HuH-7.5 (cell line): ENCODE measurements at places on chromosomes 13 and 19.
A peak's percentile ranks its signal among the peaks of the same experiment; 100 is the strongest.

DNA sequence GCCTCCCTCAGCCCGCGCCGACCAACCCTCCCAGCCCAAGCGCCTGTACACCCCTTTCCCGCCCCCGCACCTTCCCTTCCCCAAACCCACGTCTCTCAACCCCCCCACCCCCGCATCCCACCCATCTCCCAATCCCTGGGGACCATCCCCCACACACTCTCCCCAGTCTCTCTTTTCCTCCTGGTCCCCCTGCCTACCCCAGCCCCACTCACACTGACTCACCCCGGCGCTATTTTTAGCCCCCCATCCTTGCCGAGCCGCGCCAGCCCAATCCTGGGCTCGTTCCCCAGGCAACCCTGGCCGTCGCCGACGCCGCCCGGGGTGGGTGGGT, 11.7 kb downstream of the CIC start:
- peak; percentile 63 for DNase-seq

- DNase-seq: no peak
Measured at GRCh38 chr13:41969072-41969471, 8.2 kb upstream of the VWA8 start.

- DNase-seq: no peak
Measured at GRCh38 chr13:40376867-40377535, 289.4 kb downstream of the FOXO1 start.

DNA sequence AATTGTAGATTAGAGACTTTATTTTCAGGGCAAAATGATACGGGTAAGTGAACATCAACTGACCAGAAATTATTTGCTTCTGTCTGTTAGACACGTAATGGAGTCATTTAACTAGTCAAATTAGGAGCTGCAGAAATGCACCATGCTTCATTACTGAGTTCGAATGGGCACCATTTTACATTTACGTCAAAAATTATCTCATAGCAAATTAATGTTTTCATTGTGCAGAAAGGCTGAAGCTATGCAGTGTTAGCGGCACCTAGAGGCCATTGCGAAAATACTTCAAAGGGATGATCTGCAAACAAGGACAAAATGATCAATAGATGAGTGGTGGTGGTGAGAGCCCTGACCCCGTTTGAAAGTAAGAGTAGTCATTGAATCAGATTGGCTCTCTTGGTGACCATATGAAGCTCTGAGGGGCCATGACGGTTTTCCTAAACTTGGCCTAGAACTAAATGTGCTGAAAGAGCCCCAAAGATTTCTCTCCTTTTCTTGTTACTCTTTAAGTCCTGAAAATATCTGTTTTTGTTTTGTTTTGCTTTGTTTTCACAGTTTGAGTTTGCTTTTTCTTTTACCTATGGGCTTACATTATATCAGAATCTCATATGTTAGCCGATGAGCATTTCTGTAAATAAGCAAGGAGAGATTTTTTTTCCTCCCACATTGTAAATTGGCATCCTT, 277.9 kb downstream of the ZNF536 start:
- peak; percentile 55 for DNase-seq

DNA sequence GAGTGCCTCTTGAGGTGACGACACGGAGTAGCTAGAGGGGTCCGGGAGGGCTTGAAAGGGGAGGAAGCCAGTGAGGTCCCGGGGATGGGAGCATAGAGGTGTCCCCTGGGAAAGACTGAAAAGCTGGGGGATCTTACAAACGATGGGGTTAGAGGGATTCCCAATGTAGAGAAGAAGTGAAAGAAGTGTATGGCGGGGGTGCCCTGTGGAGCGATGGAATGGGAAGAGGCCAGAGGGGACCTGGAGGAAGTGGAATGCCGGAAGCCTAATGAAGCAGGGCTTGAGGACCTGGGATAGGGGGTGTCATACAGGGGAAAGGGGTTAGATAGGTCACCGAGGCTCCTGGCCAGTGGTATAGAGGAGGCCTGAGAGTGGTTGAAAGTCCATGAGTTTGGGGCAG, 580 bp downstream of the AP2A1 start:
- no peak for DNase-seq

DNA sequence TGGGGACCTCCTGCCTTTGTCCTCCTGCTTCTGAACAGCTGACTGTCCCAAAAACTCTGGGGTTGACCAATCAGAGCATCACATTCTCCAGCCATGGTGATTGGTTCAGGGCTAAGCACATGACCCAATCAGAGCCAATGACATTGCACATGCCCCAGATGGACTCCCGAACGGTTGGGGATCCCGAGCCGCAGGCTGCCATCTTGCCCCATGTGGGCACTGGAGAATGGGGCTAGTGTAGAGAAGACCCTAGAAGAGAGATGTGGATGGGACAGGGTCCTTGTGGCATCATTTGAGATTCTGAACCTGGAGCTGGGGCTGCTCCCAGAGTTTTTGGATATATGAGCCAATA, 31.3 kb upstream of the PEPD start:
- no peak for DNase-seq

GRCh38 chr19:39558624-39559117, 18.7 kb upstream of the EID2 start:
- no peak for DNase-seq

DNA sequence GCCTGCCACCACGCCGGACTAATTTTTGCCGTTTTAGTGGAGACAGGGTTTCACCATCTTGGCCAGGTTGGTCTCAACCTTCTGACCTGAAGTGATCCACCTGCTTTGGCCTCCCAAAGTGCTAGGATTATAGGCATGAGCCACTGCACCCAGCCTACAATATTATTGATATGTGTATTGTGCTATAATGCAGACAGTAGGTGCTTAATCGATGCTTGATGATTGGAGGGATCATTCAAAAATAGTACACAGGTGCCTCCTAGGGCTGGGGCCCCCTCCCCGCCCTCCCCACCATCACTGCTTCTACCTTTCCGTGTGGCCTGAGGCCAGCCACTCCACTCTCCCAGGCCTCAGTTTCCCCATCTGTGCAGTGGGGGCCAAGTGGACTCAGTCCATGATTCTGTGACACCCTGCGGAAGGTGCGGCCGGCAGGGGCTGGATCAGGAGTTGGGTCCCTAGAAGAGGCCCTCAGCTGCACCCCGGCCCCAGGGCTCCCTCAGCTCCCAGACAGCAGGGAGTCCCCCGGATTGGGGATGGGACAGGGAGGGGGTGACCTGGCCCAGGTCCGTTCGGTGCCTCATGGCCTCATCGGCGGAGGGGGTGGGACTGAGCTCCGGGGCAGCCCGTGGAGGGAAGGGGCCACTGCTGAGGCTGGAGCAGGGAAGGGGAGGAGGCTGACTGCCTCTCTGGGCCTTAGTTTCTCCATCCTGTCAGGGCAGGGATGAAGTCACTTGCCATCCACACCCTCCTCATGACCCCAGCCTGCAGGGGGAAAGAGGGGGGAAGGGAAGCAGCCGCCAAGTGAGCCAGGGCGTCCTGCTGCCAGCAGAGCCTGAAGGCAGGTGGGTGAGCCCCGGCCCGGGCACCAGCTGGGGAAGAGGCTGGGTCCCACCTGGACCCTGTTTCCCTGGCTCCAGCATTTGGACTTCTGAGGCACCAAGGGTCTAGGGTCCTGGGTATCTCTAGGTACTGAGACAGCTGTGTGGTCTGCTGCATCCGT, 1.2 kb downstream of the ADAMTSL5 start:
- DNase-seq: no peak

DNA sequence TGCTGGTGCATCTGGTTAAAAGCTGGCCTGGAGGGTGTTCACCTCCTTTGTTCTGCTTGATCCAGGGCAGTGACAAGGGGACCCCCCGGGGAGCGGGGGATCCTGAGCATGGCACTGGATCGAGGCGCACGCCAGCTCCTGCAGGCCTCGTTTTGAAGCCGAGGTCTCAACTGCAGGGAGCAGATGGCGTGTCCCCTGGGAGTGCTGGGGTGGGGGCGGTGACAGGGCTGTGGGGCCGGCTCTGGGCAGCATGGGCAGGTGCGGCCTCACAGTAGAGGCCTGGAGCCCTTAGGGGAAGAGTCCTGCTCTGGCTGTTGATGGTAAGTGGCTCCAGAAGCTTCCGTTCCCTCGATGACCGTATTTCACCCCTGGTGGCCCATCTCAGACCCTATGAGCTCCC, 51.8 kb downstream of the CRTC1 start:
- DNase-seq: no peak

GRCh38 chr13:98347756-98348155, 170.7 kb upstream of the RNF113B start:
- no peak for DNase-seq

DNA sequence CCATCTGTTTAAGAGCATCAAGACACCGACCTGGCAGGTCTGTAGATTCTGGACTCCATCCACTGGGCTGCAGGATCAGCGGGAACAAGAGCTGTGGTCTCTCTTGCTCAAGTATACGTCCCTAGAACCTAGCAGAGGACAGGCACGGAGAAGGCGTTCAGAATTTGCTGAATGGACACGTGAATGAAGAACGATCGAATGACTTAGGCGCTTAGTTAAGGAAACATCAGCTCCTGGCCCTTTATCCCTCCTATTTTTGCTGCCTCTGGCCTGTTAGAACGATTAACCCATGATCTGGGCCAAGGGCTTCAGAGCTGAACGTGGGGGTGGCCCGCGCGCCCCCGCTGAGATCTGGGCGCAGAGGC, 953 bp downstream of the DZIP1 start:
- no peak for DNase-seq

DNA sequence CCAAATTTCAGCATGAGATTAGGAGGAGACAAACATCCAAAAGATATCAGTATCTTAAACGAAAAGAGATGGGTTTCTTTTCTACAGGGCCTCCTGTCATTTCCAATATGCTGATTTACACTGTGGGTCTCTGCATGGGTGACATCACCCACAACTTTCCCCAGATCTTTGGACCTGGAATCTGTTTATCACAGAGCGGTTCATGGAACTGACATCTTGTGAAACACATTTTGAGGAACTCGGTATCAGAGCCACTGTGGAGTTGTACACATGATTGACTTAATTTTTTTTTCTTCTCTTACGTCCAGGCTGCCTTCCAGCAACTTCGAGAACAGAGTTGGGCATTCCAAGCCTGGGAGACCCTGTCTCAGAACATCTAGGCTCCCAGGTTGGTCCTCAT, 80.2 kb upstream of the SERP2 start:
- no peak for DNase-seq

DNA sequence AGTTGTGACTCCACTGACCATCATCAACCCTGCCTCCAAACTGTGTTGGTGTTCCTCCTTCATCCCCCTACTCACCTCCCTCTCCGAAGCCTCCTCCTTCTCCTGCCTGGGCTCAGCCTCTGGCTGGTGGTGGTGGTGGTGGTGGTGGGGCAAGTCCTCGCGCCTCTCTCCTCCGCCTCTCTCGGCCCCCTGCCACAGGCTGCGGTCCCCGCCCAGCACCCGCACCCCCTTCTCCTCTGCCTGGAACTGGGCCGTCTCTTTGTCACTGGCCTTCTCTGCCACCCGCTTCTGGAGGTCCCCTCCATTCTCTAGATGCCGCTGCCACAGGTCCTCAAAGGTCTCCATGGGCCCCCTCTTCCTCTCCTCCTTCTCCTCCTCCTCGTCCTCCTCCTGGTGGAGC, 1.5 kb downstream of the CCER2 start:
- DNase-seq: no peak

GRCh38 chr19:58261600-58261967, 17.2 kb upstream of the ZNF8 start:
- DNase-seq: no peak

DNA sequence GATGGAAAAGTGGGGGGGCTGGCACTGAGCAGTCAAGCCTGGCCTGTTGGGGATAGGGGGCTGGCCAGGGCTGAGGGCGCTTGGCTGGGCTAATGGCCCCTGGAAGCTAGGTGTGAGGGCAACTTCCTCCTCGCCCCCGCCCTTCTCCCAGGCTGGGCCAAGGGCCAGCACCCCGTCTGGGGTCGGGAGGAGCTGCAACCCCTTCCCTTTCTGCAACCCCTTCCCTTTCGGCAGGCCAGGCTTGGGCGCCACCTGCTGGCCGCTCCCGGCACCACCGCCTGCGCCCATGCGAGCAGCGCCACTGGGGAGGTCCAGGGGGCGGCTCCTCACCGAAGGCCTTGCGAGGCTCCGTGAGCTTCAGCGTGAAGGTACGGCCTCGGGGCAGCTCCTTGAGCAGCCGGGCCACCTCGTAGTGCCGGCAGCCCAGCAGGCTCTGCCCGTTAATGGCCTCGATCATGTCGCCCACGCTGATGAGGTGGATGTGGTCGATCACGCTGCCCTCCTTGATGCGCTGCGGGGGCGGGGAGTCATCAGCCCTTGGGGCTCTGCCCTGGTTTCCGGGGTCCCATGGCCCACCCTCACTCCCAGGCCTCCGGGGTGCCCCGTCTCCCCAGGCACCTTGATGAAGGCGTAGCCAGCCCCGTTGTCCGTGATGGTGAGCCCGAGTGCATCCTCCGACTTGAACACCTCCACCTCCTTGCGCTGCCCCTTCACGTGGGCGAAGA, 5.0 kb upstream of the PTGER1 start:
- DNase-seq: peak; percentile 86

- DNase-seq: no peak
Measured at GRCh38 chr19:51607077-51607476, 23.1 kb downstream of the SIGLEC5 start.

- DNase-seq: no peak
Measured at GRCh38 chr13:41565846-41566245, 108.5 kb downstream of the RGCC start.

DNA sequence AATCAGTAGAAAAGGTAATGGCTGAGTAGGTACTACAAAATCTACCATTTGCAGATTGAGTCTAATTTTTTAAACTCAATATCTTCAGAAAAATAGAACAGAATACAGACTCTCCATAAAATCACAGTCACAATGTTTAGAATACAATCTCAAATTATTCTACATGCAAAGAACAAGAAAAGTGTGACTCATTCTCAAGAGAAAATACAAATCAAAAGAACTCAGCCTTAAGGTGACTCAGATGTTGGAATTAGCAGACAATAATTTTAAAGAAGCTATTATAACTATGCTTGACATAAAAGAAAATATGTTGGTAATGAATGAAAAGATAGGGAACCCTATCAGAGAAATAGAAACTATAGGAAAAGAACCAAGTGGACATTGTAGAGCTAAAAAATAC, 78.9 kb downstream of the RXFP2 start:
- no peak for DNase-seq

DNA sequence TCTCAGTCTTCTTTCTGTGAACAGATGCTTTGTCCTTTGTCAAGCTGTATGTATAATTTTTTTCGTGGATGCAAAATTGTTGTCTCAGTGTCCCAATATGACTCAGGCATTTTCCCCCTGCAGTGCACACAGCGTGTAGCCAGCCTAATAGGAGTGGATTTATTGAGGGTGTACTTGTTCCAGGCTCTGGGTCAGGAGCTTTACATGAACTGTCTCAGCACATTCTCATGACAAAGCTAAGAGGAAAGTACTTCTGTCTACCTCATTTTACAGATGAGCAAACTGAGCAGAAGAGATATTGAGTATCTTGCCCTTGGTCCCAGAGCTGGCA, 50.8 kb downstream of the STK24 start:
- no peak for DNase-seq

DNA sequence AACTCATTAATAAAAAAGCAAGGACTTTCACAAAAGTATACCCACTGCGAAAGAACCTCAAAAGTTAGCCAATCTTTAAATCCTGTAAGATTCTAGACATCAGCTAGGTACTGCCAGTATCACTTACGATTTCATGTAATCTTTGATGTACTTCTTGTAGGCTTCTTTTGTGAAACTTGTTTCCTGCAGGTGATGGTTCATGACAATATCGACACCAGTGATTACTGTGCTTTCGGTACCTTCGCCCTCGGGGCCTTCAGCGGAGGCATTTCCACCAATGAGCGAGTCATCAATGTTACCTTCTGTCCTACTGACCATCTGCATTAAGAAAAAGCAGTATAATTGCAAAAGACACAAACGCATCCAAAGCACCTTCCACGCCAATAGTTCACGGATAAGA, 1.1 kb downstream of the TPT1 start:
- DNase-seq: no peak

GRCh38 chr13:37475151-37475550, 123.4 kb downstream of the POSTN start:
- DNase-seq: no peak

GRCh38 chr19:51653162-51653561, 6.5 kb upstream of the SIGLEC14 start:
- DNase-seq: no peak
